Activated CD4-positive, alpha-beta T cell treated with anti-CD3 and anti-CD28 coated beads, Interleukin-2, Interleukin-4, amounts not matched to agents 100 ng/mL and 50 ng/mL, durations not matched to agents 16 hours and 8 hours (primary cell): ENCODE measurements at places on chromosomes 16 and 17.

- no peak for DNase-seq
These were observed 36.3 kb downstream of the SPECC1 start for GRCh38 chr17:20045476-20045875.

- DNase-seq: no peak
These were observed 38.6 kb upstream of the TENT4B start for GRCh38 chr16:50114357-50115129.

DNA sequence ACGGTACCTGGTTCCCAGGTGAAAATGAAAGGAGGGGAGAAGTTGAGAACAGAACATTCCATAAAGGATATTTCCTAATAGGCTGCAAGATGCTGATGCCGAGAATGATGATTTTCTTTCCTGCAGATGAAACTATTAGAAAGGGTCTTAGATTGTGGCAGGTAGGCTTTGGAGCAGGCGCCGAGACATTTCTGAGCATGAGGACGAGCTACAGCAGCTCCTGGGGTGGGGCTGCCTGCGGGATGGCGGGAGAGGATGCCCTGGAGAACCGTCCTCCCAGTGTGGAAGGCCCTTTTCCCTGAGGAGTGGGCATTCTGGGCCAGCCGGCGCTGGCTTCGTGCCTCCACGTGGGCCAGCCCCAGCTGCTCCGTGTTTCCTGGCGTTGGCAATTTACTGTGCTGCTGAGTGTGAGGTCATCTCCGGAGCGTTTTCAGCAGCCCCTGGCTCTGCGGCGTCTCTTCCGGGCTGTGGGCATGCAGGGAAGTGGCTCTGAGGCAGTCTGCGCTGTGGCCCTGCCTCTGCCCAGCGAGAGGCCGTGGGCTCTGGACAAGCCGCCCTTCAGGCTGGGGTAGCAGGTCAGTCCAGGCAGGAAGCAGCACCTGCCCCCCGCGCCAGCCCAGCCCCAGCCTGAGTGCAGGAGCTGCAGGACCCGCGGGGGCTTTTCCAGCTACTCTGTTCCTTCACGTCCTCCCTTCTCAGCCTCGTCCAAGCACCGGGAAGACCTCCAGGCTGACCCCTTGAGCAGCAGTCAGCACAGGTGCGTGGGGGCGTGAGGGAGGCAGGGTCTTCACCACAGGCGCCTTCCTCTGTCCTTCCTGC lies 12.2 kb downstream of the ENGASE start:
- no peak for DNase-seq

- DNase-seq: no peak
These were observed 1.1 kb downstream of the GLIS2 start for GRCh38 chr16:4316864-4317531.

DNA sequence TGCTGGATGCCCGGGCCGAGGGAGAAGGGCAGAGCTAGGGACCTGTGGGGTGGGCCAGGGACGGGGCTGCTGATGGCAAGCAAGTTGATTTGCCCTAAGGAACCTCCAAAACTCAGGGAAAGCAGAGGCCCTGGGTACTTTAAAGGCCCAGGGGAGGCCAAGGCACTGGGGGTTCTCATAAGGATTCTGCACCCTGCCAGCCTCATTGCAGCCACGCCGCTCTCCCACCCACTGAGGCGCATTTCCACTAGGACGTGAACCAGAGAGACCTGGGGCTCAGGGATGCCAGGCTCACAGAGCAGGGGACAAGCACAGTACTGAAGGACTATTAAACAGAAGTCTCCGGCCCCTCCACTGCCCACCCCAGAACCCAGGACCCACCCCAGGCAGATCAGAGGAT lies 39.4 kb upstream of the RBFOX3 start:
- no peak for DNase-seq

- no peak for DNase-seq
These were observed at the start of gene CDH5 for GRCh38 chr16:66366433-66367299. Gene CDH5, plus strand, starts transcription at chr16:66366691. Its CDS starts 12,647 bp downstream, at chr16:66379338.

GRCh38 chr17:74567397-74567796 lies at the start of gene CD300H:
Gene CD300H, minus strand, starts transcription at chr17:74567509.
- DNase-seq: no peak

- DNase-seq: no peak
These were observed 123.9 kb upstream of the LHX1 start for GRCh38 chr17:36813357-36813756.

GRCh38 chr16:19601083-19601976 lies 45.8 kb downstream of the VPS35L start:
- peak; percentile 22 for DNase-seq

DNA sequence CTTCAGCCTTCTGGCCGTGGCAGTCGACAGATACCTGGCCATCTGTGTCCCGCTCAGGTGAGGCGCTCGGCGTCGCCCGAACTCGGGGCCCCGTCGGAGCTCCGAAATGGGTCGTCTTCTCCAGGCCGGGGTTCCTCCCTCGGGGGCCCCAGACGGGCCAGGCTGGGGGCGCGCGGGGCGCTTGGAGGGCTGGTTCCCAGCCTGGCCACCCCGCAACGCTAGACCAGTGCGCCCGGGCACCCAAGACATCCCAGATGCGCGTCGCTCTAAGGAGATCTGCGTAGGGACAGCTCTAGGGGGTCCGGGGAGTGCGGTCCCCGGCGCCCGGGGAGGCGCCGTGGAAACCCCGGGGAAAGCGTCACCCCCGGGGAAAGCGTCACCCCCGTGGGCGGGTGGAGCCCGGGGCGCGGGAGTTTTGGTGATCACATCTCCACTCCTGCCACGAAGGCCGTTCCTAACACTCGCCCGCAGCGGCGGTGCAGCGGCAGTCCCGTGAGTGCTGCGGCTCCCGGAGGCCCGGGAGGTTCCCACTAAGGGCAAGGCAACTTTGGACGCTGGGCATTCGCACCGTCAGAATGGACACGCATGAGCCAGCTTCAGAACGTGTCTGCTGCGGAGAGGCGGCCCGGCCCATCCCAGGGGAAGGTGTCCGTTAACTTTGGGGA lies 729 bp downstream of the ADORA2B start:
- no peak for DNase-seq

DNA sequence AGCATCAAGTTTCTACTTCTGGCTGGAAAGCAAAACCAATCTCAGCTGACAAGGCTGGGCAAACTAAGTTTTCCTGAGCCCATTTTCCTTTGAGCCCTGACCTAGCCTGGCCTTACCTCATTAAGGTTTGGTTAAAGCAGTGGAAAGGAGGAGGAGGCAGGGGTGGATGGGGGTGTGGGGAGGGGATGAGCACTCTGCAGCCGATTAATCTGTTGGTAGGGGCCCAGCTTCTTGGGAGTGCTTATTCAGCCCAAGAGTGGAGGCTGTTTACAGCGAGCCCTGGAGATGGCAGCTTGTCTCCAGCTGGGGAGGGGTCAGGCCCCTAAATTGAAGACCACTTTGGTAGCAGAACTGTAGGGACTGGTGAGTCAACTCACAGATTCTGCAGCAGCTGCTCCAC lies 12.0 kb downstream of the SMCR8 start:
- DNase-seq: no peak

GRCh38 chr17:69733171-69734012 lies 318.9 kb downstream of the MAP2K6 start:
- DNase-seq: no peak

GRCh38 chr16:3498988-3499387 lies 1.8 kb upstream of the CLUAP1 start:
- DNase-seq: no peak

- DNase-seq: no peak
These were observed 211.9 kb downstream of the KATNIP start for GRCh38 chr16:27761816-27762215.

- no peak for DNase-seq
These were observed 10.3 kb upstream of the NOL11 start for GRCh38 chr17:67707442-67707841.

DNA sequence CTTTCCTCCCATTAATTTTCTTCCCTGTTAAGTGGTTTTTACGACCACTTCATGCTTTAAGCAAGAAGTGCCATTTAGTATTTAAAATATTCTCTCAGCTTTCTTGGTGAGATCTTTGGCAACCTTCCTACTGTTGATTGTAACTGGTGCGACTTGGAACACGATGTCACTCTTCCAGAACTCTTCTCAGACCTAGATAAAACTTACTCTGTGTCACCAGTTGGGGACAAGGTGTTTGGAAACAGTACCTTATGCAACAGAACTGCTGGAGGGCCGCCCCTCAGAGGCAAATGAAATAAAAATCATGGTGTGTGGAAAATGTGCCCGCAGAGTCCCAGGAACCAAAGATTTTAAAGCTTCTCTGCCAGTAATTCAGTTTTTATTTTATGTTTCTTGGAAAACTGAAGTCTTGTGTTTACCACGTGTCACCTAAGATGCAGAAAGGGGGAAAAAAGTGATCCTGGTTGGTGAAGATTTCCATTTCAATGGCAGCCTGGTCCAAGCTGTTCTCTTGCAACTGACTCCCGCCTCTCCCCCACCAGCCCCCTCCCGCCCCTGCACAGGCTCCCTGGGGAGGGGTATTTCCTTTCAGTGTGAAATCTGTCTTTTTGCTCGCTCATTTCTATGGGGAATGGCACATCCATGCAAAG lies 7.2 kb upstream of the HSD11B2 start:
- DNase-seq: no peak

DNA sequence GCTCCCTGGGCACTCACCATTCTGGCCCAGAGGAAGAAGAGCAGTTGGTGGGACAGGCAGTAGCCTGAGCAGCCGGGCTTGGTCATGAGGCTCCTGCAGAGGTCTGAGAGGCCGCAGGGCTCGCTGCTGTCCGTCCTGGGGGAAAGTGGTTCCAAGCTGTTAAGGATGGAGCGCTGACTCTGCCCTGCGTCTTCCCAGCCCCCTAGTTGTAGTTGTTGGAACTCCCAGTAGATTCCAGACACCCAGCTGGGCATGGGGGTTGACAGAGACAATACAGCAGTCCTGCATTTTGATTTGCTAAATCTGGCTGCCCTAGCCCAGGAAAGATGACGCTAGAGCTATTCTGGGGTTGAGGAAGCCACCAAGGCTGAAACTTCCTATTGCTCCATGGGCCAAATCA lies 7.3 kb downstream of the C16orf89 start:
- DNase-seq: no peak

- DNase-seq: no peak
These were observed 34.1 kb upstream of the ANKFN1 start for GRCh38 chr17:56119191-56119590.

GRCh38 chr16:27617665-27618064 lies 67.7 kb downstream of the KATNIP start:
- DNase-seq: no peak

DNA sequence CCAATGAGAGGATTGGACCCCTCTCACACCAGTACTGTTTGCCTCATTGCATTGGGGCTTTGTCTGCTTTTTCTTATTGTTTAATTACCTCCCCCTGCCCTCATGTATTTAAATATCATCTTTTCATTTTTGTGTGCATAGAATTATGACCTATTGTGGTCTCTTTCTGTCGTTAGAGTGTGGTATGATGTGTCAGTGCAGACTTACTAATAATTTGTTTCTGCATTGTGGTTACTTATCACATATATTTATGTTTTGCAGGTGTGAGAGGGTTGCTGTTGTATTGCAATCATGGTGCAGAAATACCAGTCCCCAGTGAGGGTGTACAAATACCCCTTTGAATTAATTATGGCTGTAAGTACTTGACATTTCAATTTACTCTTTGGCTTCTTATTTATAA lies 2.5 kb downstream of the SEC14L1 start:
- DNase-seq: no peak

GRCh38 chr17:78957128-78957527 lies 22.6 kb downstream of the LGALS3BP start:
- no peak for DNase-seq

GRCh38 chr17:49901460-49902331 lies 53.8 kb upstream of the TAC4 start:
- no peak for DNase-seq

GRCh38 chr16:10662212-10662611 lies 32.5 kb downstream of the TEKT5 start:
- DNase-seq: no peak

GRCh38 chr17:68200689-68201417 lies 47.0 kb upstream of the AMZ2 start:
- peak; percentile 85 for DNase-seq

- no peak for DNase-seq
These were observed 24.2 kb downstream of the WNT3 start for GRCh38 chr17:46794318-46794717.

GRCh38 chr17:80783486-80783885 lies 208.2 kb upstream of the CHMP6 start:
- no peak for DNase-seq

GRCh38 chr16:50050802-50051201 lies 15.0 kb upstream of the HEATR3 start:
- DNase-seq: no peak

DNA sequence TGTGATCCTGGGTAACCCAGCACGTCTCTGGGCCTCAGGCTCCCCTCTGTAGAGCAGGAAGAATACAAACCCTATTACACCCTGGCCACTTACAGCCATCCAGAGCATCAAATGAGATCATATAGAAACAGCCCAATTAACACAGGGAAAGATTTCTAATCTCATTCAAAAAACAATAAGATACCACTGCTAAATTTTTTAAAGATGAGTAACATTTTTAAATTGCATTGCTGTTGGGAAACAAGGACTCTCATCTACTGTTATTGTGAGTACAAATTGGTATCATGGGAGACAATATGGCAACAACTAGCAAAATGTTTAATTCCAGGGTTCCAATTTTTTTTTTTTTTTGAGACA lies 41.1 kb downstream of the SRL start:
- DNase-seq: no peak

DNA sequence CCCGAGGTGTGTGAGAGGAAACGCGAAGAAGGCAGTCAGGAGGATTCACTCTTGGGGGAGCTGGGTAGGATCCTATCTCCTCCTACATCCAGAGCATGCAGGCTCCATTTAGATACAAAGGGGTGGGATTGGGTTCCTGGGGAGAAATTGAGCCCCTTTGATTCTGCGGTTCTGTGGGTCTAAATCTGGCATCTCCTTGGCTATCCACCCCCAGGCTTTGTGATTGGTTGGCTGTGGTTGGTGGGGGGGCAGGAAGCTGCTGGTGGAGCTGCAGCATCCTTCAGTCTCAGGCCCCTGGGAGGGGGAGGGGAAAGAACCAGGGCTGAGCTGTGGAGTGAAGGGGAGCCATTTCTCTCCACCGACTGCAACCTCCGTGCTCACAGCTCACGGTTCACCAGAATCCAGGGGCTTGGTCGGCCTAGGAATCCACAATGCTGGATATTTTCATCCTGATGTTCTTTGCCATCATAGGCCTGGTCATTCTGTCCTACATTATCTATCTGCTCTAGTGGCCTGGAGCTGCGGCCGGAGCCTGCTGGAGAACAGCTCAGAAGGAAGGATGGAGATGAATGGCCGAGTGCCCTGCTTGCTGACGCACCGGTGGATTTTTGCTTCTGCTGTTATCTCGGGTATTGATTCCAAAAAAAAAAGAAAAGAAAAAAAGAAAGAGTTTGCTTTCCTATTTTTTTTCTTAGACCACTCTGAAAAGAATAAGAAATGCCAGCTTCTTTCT lies at the start of gene LASP1NB:
Gene LASP1NB (plus strand): TSS at position 352 of the 733 bp plus-strand sequence.
- DNase-seq: no peak

DNA sequence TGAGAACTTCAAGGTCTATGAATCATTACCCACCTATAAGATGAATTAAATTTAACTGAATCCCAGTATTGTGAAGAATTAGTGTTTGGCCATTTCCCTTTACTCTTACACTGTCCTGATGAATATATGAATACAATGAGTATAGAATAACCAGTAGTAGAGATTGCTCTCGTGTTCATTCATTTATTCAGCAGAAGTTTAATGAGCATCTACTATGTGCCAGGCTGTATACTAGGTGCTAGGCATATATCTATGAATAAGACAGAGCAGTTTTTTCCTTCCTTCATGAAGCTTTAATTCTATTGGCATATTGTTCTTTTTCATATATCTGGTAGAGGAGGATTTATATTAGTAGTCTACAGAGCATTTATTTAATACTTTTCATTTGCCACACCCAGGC lies 6.0 kb downstream of the GOSR1 start:
- DNase-seq: no peak
